ENCODE measurements at places on chromosomes 6 and 20. TPM values are rescaled to one million over a fixed set of nuclear protein-coding genes. Genes with fewer than 3 reads are reported as not detected.

The TRAM2 gene
- 11.9 TPM for total RNA-seq

GRCh38 chr6:11851387-11851786 is 72.8 kb upstream of the ADTRP start:
- DNase-seq, result no peak

GRCh38 chr6:19209202-19209601 is 628.0 kb upstream of the ID4 start:
- DNase-seq, result no peak

DNA sequence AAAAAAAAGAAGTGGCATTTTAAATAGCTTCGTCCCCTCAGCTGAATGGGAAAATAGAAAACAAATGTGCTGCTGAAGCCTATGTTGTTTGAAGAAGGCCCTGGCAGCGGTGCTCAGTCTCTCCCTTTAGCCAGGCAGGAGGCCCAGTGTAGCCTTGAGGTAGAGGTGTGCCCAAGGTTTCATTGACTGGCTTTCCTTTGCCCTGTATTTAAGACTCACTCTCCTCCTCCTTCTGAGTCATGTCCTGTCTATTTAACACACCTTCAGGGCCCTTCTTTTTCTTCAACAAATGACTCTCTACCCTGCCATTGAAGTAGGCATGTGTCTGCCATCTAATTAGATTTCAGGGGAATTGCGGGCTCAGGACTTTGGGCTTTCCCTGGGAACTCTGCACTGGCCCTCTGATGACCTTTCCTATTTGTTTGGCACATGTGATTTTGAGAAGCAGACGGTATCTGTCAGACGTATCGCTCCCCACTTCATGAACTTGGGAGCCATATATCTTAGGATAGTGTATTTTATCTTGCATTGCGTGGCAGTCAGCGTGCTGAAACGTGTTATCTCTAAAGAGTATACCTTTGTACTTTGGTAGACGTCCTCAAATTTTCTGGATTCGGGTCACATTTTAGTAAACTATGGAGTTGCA is 4.3 kb downstream of the TJAP1 start:
- DNase-seq, result no peak
